ENCODE measurements at places on chromosomes 7 and 10.

DNA sequence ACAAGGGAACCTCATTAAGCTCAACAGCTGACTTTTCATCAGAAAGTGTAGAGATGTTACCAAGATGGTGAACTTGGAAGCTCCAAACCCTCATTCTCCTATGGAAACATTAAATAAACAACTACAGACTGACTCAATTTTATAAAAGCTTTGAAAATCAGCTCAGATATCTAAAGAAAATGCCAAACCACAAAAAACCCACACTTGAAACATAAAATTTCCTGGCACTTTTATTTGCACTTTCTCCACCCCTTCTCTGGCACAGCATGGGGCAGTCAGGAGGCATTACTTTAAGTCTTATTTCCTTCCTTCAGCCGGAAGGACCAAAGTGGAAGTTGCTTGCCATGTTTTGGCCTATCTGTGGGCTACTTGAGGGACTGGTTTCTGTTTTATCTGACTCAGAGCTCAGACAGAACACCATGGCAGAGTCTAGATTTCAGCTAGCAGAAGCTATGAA is 114.7 kb downstream of the ODAD2 start:
- DNase-seq = no peak

- no peak for DNase-seq
These were observed 32.9 kb upstream of the BPGM start for GRCh38 chr7:134613623-134614347.

DNA sequence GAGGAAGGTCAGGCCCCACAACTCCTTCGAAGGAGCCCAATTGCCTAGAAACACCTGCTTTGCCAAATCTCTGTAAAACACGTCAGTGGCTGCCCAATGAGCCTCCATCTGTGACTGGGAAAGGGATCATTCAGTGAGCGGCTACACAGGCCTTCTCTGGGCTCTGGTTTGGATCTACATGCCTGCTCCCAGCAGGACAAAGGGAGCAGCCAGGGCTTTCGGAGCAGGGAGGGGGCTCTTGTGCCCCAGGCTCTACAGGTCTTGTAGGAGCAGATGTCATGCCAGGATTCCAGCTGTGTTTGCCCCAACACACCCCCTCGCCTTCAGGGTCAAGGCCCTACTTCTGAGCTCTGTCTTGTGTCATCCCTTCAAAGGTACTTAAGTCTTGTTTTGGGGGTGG is 73.5 kb downstream of the CLEC2L start:
- DNase-seq = no peak

DNA sequence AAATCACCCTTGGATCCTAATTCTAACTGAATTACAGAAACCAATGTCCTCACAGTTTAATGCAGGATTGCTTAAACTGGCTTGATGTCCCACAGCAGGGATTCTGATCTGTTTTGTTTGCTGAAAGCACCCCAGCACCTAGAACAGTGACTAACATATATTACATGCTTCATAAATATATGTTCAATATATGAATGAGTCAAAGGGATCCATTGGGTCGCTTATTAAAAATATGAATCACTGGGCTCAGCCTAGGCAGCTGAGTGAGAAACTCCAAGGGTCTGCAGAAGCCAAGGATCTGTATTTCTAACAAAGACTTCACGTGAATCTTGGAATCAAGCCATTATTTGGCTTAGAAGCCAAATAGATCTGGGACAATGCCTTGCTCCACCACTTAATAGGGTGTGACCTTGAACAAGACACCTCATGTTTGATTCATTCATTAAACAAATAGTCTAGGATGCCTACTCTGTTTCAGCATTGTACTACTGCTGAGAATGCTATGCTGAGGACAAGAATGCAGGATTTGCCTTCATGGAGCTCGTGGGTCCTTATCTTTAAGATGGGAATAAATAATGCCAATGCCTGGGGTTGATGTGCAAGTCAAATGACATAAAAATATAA is 103.4 kb upstream of the DLX6 start:
- DNase-seq = no peak

DNA sequence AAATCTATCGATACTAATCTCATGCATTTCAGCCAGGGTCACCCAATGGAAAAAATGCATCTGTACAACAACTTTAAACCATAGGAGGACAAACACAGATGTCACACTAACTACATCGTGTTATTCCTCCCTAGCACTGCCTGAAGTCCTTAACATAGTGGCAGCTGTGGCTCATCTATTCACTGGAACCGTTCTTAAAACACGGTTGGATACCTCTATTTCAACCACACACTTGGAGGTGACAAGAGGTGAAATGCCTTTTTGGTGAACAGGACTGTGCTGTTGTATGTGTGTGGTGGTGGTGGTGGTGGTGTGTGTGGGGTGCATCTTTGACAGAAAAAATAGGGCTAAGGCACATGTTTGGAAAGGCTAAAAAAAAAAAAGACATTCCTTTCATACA is 93.1 kb downstream of the NRP1 start:
- no peak for DNase-seq

DNA sequence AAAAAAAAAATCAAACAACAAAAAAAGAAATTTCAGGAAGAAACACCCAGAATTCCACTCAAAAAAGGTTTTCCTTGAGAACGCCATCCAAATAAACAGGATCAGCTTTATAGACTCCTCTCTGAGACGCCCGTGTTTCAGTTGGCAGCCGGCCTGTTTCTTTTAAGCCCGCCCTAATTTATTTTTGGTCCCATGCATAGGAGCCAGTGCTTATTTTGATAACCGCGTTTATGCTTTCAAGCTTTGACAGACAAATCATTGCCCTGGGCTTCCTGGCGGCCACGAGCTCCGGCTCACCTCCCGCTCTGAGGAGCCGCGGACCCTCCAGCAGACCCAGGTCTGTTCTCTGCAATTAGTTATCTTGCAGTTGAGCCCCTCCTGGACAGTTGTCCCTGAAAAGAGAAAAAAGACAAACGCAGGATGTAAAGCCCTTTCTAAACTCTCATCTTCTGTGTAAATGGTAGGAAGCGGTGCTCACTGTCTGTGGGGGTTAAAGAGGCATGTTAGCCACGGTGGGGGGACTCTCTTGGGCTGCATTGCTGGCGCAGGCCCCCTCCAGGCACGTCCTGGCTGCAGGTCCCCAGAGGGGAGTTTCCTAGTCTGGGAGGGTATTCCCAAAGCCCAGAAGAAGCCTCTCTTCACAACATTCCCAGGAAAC is 22.2 kb upstream of the UNCX start:
- no peak for DNase-seq

GRCh38 chr7:114806590-114807162 is 115.2 kb upstream of the MDFIC start:
- DNase-seq = no peak

DNA sequence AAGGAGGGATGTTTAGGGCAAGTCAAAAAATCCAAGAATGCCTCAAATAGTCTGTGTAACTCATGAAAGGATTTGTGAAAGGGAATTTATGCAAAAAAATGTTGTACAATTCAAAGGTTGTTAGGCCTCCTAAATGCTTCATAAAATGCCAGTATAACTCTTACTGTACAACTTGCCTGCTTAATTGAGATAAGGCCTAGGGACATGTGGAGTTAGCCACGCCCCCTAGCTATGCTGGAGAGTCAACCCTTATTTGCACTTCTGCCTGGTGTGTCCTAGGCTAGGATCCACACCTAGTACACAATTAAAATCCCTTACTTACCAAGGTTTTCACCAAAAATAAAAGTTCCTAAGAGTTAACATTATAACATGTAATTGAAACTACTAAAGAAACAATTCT is 77.2 kb downstream of the ZNF680 start:
- no peak for DNase-seq

- no peak for DNase-seq
These were observed 80.5 kb downstream of the C10orf105 start for GRCh38 chr10:71638822-71639719.

GRCh38 chr10:84312816-84313215 is 15.6 kb upstream of the CCSER2 start:
- DNase-seq = no peak

DNA sequence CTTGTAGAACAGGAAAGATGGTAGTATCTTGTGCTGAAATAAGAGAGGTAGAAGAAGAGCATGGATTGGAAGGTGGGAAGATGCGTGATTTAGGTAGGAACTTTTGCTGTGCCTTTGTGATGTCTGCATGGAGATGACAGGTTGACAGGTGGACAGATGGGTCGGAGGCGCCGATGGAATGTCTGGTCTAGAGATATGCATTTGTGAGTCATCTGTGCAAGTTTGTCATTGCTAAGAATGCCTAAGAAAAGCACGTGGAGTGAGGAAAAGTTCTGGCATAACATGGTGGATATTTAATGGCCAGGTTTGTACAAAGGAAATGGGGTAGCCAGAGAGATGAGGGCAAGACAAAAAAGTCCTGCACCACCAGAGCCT is 76.0 kb upstream of the ARMC3 start:
- DNase-seq = no peak

DNA sequence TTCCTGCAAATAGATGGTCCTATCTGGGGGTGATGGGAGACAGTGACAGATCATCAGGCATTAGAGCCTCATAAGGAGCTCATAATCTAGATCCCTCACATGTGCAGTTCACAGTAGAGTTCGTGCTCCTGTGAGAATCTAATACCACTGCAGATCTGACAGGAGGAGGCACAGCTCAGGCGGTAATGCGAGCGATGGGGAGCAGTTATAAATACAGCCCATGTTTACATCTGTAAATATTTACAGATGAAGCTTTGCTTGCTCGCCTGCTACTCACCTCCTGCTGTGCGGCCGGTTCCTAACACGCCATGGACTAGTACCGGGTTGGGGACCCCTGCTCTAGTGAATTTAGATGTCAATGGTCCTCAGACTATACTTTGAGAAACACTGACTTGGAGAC is 17.0 kb upstream of the CDCA7L start:
- no peak for DNase-seq

- no peak for DNase-seq
These were observed 32.0 kb upstream of the CXCL12 start for GRCh38 chr10:44416936-44417335.

DNA sequence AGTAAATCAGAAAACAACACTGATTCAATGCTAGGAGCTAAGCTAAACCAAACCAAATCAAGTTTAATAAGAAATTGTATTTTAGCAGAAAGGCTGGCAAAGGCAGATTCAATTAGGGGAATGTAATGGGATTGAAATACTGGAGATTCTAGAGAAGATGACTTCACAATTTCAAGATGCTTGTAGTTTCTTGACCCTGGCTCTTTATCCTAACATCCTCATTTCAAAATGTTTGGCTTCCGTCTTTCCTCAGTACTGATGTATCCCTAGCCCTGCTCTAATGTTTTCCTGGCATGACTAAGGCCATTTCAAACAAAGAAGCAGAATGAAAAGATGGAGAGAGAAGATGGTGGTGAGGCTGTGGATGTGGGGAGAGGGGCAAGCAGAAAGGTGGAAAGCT is 2.7 kb upstream of the JCAD start:
- no peak for DNase-seq

DNA sequence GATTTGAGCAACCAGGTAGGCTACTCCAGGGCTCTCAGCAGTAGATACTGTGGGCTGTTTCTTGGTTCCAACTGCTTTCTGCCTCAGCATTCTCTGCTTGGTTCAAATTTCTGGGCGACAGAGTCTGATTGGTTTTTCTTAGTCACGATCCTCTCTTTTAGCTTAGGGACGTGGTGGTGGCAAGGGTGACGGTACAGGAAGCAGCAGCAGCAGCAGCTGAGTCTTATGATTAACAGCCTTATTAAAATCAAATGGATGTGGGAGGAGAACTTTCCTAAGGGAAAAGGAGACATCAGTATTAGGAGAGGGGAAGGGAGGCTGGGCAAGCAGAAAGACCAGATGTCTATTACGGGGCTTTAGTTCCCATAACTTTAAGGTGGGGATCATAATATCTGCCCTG is 156.5 kb upstream of the PLPP4 start:
- no peak for DNase-seq

- no peak for DNase-seq
These were observed 28.9 kb downstream of the HTRA1 start for GRCh38 chr10:122490268-122490667.

GRCh38 chr7:21617916-21618390 is 75.1 kb downstream of the DNAH11 start:
- DNase-seq = no peak

GRCh38 chr10:17176091-17176490 is 25.4 kb downstream of the TRDMT1 start:
- no peak for DNase-seq

GRCh38 chr10:101014966-101015581 is 15.5 kb downstream of the LZTS2 start:
- no peak for DNase-seq

DNA sequence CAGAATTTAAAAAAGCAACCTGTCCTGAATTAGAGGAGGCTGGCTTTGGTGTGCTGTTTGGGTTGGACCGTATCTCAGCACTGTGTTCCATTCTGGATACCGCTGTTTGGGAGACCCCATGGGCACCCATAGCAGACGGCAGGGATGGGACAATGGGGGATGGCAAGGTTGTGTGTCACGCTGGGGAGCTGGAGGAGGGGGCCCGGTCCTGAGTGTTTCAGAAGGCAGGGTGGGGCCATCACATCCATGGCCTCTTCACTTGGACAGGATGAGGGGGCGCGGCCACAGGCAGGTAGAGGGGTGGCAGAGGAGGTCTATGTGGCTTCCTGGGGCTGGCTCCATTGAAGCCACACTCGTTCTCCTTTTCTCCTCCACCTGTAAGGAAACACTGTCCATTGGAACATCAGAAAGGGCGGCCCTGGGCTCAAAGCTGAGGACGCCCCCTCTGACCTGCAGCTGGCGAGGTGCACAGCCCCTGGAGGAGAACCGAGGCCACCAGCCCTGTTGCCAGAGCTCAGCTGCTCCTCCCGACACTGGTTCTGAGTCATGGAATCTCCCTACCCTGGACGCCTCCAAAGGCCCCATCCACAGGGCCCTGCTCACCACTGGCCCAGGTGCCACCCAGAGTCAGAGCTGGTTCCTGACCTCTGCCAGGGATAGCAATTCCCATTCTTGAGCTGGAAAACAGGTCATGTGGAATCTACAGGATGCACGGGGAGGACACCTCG is 587.3 kb downstream of the DNAJB6 start:
- no peak for DNase-seq

GRCh38 chr7:44136731-44137130 is 4.4 kb downstream of the MYL7 start:
- DNase-seq = no peak

- DNase-seq = no peak
These were observed 21.5 kb upstream of the INPP5A start for GRCh38 chr10:132515811-132516726.

DNA sequence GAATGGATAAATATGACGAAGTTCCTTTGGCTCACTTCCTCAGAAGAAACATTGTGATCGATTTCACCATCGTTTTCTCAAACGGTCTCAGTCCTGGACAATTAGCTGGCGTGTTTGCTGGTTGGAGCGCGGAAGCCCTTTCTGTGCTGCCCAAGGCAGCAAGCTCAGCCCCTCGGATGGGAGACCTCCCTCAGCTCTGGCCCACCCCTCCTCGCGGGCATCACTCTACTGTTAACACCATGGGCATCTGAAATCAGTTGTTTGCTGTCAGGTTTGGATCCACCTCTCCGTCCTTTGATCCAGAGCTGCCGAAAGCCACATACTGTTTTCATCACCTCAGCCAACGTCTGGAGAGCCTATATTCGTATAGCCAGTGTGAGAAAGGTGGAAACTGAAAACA is 68.2 kb downstream of the C10orf143 start:
- DNase-seq = no peak

GRCh38 chr10:34369120-34369519 is 446.0 kb downstream of the PARD3 start:
- no peak for DNase-seq

- no peak for DNase-seq
These were observed 221.0 kb downstream of the AUTS2 start for GRCh38 chr7:69819333-69819705.

GRCh38 chr7:30635798-30636197 is 41.1 kb downstream of the GARS1 start:
- DNase-seq = no peak

- no peak for DNase-seq
These were observed 980.8 kb upstream of the LRRTM3 start for GRCh38 chr10:65945061-65945460.

- DNase-seq = no peak
These were observed 229.6 kb downstream of the CREB5 start for GRCh38 chr7:28641752-28642545.

Data from cerebellar nuclear complex (tissue), 1 donor.